Stimulated activated CD8-positive, alpha-beta memory T cell treated with anti-CD3 and anti-CD28 coated beads, Interleukin-4, amount 100 ng/mL, for 1 hour (primary cell): ENCODE measurements at places on chromosomes 7 and 10.

GRCh38 chr7:122597277-122597676 is 101.6 kb downstream of the RNF133 start:
- no peak for DNase-seq

GRCh38 chr7:31982962-31983361 is 87.2 kb downstream of the PDE1C start:
- DNase-seq, result no peak

- no peak for DNase-seq
These were observed 141.8 kb upstream of the LRGUK start for GRCh38 chr7:133985300-133985699.

DNA sequence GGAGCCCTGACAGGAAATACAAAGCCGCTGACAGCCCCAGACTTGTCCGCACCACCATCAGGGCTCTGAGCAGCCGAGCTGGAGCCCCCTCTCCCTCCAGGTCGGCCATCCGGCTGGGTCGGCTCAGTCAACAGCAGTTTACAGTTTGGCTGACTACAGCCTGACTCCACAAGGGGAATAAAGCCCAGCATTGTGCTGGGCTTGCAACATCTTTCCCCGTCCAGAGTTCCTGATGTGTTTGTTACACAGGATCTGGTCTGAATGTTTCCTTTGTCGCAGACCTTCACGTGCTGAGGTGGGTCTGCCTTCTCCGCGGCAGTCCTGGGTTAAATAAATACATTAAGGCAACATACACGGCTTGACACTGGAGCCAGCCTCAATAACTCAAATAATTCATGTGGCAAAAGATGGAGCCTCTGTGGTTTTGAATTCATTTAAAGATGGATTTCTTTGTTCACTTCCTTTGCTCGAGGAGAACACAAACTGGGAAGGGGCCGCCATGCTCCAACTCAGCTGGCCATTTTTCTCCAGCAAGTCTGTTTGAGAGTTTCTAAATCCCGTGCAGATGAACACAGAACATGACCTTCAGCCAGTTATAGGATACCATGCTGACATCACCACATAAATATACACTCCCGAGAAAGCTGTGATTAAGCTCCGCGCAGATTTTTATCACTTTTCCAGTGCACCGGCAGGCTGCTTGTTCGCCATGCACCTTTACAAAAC is 192.1 kb downstream of the WDR11 start:
- DNase-seq, result no peak

- DNase-seq, result no peak
These were observed 215.2 kb downstream of the RPS24 start for GRCh38 chr10:78248651-78249464.

- DNase-seq, result no peak
These were observed 24.9 kb upstream of the PFKFB3 start for GRCh38 chr10:6177880-6178281.

DNA sequence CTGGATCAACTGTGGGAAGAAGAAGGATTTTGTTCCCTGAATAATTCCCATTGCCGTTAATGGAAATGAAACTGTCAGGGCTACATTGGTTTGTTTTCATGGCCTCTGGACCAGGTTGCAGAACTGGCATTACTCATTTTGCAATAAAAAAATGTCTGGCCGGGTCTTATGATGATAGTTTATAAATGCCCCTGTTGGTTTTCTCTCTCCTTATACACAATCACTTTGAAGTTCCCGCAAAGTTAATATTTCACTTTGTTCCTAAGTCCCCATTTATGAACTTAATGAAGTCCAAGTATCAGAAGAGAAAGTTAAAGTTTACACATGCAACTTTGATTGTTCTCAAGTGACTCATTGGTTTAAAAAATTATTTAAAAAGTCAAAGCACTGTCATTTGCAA is 150.7 kb upstream of the PRR15 start:
- DNase-seq, result no peak
